Fibroblast of skin of right quadriceps (primary cell): ENCODE measurements at places on chromosomes 3 and 15.
A peak's percentile ranks its signal among the peaks of the same experiment; 100 is the strongest.

DNA sequence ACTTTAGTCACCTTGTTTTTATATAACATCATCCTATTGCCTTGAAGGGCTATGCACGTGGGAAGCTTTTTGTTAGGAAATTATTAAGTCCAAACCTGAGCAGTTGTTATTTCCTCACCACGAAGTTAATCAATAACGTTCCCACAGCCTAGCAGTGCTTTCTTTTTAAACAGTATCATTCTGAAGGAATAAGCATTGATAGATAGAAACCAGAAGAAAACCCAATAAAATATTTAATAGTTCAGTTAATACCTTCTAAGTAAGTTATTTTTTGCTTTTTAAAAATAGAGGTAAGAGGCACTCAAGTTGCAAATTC is 149.3 kb downstream of the KCNMB2 start:
- no peak for DNase-seq

GRCh38 chr3:9947025-9947995 is 4.9 kb downstream of the PRRT3 start:
- DNase-seq = peak; percentile 61

- DNase-seq = no peak
These were observed 10.5 kb downstream of the LRRK1 start for GRCh38 chr15:100929641-100930042.

GRCh38 chr3:192817053-192817452 is 89.7 kb upstream of the FGF12 start:
- peak; percentile 62 for DNase-seq

- DNase-seq = peak; percentile 95
These were observed 109.6 kb upstream of the TMCO5A start for GRCh38 chr15:37824717-37825382.

DNA sequence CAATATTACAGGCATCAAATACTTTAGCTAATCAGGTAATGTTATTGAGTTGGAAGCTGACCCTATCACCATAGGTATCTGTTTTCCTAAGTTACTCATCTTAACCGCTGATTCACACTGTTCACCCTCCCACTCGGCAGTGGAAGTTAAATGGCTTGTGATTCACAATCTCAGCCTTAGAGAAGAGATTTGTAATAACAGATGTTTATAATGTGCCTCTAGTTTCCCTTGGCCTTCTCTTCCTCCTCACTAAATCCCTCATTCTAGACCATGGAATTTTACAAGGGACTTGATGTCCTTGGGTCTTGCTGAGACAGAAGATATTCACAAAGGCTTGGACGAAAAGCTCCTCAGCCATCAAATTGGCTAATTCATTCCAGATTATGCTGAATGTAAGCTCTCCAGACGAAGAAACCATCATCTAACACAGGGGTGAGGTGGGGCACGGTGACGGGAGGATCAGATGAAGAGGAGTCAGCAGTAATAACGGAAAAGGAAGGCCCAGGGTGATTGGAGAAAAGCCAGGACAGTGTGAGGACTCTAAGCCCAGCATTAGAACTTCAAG is 931.7 kb downstream of the MCTP2 start:
- DNase-seq = peak; percentile 79

- DNase-seq = peak; percentile 44
These were observed 13.9 kb downstream of the STAC start for GRCh38 chr3:36394176-36394575.

DNA sequence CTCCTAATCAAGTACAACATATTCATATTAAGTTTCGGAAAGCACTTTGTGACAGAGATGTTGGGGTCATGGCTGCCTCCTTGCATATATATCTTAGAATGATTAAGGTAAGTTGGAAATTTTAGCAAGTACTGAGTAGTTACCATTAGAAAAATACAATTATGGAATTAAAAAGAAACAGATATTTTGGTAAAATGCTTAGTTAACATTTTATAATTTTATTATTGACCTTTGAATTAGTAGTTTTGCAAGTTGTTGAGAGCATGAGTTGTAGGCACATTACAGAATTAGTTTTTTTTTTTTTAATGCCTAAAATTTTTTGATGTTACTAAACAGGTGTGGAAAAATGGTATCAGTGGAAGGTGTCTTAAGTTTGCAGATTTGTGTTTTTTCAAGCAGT is 20.6 kb downstream of the AP4E1 start:
- no peak for DNase-seq

GRCh38 chr3:128950223-128950938 is 43.5 kb downstream of the CFAP92 start:
- no peak for DNase-seq

GRCh38 chr15:92492551-92493115 is 99.0 kb downstream of the ST8SIA2 start:
- peak; percentile 13 for DNase-seq

DNA sequence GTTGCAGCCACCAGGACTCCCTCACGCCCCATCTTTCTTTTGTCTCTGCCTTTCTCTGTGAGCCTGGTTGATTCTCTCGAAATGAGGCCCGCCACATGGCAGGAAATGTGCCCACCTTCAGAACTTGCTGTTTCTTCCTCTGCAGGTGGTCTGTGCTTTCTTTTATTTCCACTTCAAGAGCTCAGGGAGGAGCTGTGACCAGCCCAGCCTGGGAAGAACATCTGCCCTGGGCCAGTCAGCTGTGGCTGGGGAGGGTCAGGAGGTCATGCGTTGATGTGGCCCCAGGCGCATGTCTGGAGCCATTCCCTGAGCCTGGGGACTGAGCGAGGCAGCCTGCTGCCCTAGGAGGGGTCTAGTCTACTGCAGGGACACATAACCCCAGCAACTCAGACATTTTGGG is 8.0 kb downstream of the FBLN2 start:
- DNase-seq = no peak

- no peak for DNase-seq
These were observed 101.6 kb upstream of the PRR20G start for GRCh38 chr3:127389420-127389819.

DNA sequence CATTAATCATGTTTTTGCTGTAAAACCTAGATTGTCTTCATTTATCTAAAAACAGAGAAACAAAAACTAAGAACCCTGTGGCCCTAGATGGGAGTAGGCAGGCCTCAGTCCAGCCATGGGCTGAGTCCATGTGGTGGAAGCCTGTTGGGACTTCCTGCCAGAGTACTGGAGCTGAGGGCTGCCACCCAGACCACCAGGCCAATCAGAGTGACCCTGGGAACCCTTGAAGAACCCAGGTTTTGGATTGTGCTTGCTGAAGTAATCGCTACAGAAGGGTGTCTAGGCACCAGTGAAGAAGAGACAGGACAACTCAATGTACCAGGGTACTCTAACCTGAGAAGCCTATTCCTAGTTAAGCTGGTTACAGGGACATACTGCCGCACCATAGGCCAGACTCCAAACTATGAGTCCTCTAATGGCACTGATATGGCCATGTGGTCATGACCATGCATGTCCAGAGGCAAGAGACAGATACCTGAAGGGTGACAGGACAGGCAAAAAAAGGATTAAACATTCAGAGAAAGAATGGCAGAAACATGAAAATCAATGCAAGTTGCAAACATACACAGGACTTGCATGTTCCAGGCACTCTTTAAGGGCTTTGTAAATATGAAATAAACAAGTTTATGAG is 12.9 kb downstream of the CSRNP1 start:
- DNase-seq = no peak

DNA sequence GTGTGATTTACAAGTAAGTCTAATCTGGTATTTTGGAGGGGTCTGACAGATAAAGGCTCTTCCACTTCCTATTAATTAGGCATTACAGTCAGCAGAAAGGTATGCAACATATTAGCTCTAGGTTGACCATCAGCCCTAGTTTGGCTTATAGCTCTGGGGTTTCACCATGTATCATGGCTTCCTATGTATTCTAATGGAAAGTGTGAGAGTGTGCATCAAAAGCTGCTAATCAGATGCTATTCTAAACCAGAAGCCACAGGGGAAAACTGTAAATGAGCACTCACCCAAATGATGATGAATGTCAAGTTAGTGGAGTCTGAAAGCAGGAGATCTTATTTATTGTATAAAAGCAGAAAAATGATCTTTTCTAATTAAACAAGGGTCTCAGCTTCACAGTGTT is 149.2 kb upstream of the MITF start:
- no peak for DNase-seq

- no peak for DNase-seq
These were observed 1.6 kb upstream of the LEO1 start for GRCh38 chr15:51973220-51973619.

DNA sequence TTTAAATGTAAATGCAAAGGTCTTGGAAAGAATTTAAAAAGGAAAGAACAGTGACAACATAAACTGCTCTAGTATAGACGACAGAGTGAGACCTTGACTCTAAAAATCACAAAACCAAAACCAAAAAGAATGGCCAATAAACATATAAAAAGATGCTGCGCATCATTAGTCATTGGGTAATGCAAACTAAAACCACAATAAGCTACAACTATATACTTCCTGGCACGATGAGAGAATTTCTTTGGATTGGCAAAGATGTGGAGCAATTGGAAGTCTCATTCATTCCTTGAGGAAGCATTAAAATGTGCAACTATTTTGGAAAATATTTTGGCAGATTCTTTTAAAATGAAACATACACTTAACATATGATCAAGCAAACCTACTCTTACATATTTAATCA is 98.7 kb upstream of the ZPLD1 start:
- peak; percentile 3 for DNase-seq

DNA sequence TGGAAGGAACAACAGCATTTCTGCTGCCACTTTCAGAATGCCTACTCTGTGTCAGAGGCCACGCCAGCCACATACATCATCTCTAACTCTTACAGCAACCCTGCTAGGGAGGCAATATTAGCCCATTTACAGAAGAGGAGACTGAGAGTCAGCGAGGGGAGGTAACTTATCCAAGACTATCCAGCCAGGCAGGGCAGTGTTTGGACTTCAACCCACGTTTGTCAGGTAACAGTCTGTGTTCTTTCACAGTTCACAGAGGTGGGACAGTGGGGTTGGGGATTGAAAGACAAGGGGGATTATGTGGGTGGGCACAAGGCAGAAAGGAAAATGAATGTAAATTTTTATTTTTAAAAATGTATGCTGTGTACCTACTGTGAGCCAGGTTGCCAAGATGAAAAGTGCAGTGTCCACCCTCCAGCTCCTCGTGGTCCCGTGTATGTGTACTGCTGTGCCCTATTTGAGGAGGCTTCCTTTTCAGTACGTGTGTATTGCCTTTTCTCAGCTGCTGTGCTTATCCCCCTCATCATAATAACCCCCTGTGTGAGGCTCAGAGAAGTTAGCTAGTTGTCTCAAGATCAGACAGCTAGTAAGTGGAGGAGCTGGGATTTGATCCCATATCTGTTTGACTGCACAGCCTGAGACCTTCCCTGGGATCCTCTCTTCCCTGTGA is 16.5 kb upstream of the ATP2B2 start:
- no peak for DNase-seq

GRCh38 chr3:145055375-145056076 is 1083.9 kb downstream of the DIPK2A start:
- DNase-seq = no peak

DNA sequence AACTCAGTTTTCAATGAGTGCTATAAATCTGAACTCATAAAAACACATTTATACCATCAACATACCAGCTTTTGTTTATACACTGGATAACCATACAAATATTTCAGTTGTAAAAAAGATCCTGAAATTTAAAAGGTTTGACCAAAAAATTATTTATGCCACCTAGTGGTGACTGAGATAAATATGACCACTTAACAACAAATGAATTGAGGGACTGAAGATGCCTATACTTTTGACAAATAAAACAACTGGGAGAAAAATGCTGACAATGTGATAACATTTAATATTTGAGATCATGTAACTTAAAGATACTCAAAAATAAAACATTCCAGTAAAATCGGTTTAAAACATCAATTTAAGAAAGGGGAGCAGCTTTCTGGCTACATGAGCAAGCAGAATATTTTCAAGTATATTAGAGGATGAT is 30.4 kb downstream of the ATG3 start:
- peak; percentile 32 for DNase-seq

- DNase-seq = no peak
These were observed 54.8 kb downstream of the NMD3 start for GRCh38 chr3:161275919-161276318.

DNA sequence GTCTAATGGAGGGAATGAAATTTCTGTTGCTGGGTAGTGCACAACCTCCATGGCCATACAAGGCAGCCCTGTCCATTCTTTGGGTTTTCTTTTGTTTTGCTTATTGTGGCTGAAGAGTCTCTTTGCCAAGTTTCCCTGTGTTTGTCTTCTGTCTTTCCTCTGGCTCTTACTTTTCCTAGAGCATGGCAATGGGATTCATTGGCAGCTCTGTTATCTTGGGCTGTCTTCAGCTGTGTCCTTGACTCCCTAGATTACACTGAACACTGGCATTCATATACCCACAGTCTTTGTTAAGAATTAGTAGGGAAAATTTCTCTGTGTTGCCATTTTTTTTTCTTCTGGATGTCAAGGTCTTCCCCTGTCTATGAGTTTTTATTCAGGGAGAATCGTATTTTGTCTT is 16.1 kb upstream of the DCBLD2 start:
- no peak for DNase-seq

- DNase-seq = peak; percentile 72
These were observed 154.4 kb upstream of the SGO1 start for GRCh38 chr3:20340324-20340928.

DNA sequence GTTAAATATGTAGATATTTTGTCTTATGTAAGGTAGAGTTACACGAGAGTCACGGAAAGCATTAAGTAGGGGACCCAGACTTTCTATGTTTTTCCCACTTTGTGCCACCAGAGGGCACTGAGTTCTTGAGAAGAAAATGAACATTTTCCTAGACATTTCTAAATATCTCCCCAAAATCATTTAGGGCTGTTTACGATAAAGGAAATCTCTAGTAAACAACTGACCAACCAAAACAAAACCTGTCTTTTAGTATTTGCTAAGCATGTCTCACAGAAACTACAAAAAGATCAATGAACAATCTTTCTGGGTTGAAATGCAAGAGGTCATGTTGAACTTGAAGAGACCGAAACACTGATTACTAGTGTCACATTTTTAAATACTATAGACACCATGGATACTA is 16.1 kb downstream of the POU1F1 start:
- DNase-seq = peak; percentile 42

- DNase-seq = no peak
These were observed 30.9 kb upstream of the POLR2M start for GRCh38 chr15:57675481-57676181.

DNA sequence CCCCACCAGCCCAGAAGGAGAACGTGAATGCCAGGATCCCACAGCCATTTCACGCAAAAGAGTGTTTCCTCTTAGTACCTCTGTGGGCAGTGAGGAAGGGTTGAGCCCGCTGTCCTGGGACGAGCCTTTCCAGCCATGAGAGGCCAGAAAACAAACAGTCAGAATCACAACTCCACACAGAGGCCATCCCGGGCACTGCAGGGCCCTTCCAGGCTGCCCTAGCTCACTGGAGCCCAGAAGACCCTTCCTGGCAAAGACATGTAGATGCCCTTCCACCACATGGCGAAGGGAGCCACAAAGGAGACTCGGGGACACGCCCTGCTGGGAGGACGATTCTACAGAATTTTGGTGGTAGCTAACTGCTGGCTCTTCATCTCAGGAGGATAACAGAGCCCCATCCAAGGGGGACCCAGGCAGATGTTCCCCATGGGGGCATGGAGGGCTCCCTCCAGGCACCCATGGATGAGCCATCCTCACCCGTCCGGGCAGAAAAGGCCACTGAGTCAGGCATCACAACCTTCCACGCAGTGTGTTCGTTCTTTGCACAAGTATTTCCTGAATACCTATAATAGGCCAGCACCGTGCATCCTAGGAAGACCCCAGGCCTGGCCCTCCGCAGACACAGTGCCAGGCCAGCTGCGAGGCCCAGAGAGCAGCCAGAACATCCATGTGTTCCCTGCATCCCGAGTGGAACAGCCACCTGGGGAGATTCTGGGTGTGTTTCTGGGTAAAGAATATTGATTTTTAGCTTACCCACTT is 47.2 kb downstream of the SLC12A8 start:
- peak; percentile 42 for DNase-seq

GRCh38 chr3:134083626-134084241 is 54.0 kb upstream of the SLCO2A1 start:
- DNase-seq = no peak
